ENCODE measurements at places on chromosomes 2 and 18.

- DNase-seq = no peak
These were observed 239.9 kb downstream of the ZNF516 start for GRCh38 chr18:76255070-76255683.

- no peak for DNase-seq
These were observed 143.0 kb downstream of the ARL6IP6 start for GRCh38 chr2:152861349-152861942.

DNA sequence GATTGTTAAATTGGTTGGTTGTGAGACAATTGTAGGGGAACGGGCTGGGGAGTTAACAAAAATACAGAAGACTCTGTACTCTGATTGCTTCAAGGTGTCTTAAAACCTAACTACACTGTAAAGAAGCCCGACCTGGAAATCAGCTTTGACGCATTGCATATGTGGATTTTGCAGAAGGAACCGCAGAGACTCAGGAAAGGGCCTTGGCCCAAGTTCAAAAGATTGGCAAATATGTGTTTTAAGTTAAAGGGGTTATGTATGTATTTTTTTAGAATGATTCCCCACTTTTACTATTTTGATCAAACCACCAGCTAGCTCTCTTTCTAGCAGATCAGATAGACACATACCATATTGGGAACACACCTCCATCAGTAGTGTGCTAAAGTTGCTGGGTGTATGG, 18.0 kb upstream of the EDAR start:
- no peak for DNase-seq

GRCh38 chr18:58552896-58553295, 76.0 kb downstream of the ALPK2 start:
- DNase-seq = no peak

- DNase-seq = no peak
These were observed 96.3 kb upstream of the B3GNT2 start for GRCh38 chr2:62099523-62100175.

DNA sequence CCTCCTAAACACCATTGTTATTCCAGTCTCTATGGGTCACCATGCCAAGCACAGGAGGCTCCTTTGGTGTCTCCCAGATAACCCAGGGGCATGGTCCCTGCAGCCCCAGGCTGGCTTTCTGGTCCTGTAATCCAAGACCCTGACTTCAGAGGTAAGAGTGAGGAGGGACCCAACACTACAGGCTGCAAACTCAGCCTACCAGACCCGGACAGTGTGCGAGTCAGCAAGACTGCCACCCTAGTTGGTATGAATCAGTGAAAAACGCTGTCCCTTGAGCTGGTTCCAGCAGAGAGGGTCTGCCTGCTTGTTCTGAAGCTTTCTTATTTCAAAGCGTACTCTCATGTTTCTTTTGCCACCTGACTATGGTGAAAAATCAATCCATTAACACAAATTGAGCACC, 47.6 kb upstream of the ZFP36L2 start:
- DNase-seq = no peak

- DNase-seq = no peak
These were observed 75.3 kb upstream of the NPAS2 start for GRCh38 chr2:100744589-100744988.

DNA sequence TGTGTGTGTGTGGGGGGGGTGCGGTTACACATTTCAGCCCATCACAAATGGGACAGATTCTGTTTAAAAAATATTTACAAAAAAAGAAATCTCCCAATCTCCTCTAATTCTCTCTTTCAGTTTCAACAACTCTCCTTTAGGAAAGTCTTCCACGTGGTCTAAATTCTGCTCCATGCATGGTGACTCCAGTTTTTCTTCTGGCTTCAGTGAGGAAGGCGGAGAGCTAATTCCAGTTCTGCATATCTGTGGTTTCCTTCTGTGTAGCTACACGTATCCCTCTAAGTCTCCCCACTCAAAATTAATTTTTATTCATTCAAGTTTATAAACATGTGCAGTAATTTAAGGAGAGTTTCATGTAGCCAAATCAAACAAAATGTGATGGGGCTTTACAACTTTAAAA, 111.6 kb downstream of the SLC4A3 start:
- DNase-seq = no peak

GRCh38 chr2:77458216-77458615, 64.0 kb downstream of the LRRTM4 start:
- no peak for DNase-seq

GRCh38 chr18:33470216-33470615, 29.7 kb upstream of the CCDC178 start:
- no peak for DNase-seq

GRCh38 chr2:159616286-159616701, at the start of gene BAZ2B:
Gene BAZ2B, minus strand, starts transcription at chr2:159616548. Its CDS starts 137,829 bp downstream, at chr2:159478719.
- DNase-seq = no peak

- DNase-seq = no peak
These were observed 319.7 kb downstream of the LPIN1 start for GRCh38 chr2:12066116-12066515.

GRCh38 chr2:181461056-181461997, 4.1 kb downstream of the ITGA4 start:
- DNase-seq = peak; percentile 1

- DNase-seq = no peak
These were observed 315.2 kb upstream of the CHAC2 start for GRCh38 chr2:53452400-53452799.

DNA sequence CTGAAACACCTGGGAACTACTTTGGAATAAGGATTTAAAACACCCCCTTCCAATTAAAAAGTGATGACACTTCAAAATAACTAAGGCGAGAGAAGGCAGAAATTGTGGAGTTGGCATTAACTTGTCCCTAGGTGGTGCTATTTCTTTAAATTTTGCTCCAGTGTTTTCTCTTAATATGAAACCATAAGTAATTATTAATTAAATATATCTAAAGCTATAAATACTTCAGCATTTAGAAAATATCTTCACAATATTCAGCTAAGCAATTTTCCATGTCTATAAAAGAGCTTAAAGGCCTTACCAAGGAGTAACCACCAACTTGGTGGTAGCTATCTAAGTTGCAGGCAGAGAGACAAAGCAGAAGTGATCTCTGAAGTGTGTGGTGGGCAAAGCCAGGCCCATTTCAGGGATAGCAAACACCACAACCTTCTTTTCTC, 186.8 kb upstream of the PGAP1 start:
- no peak for DNase-seq

GRCh38 chr18:34890486-34891085, 150.6 kb upstream of the MAPRE2 start:
- no peak for DNase-seq

- DNase-seq = no peak
These were observed 2.2 kb downstream of the DNER start for GRCh38 chr2:229712136-229712535.

DNA sequence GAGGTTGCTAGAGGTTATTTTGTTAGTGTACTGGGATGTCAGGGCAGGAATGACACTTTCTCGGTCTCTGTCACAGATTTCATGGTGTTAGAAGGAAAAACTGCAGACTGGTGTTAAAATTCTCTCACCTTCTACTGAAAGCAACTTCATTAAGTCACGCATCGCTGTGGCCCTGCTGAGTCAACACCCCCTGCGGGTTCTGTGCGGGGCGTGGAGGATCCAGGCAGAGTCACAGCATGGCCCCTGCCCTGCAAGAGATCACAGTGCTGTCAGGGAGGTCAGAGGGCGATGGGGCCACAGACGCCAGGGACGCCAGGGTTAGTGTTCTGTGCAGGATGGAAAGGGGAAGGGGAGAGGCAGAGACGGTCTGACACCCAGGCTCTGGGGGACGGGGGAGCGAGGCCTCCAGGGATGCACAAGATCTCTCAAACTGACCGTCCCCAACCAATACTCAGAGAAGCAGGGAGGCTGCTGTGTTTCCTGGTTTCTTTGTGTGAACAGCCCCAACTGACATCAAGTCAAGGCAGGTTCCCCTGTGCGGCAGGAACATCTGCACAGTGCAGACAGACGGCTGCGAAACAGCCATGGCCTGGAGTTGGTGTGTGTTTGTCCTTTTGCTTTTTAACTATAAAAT, 354.9 kb upstream of the SALL3 start:
- DNase-seq = no peak

DNA sequence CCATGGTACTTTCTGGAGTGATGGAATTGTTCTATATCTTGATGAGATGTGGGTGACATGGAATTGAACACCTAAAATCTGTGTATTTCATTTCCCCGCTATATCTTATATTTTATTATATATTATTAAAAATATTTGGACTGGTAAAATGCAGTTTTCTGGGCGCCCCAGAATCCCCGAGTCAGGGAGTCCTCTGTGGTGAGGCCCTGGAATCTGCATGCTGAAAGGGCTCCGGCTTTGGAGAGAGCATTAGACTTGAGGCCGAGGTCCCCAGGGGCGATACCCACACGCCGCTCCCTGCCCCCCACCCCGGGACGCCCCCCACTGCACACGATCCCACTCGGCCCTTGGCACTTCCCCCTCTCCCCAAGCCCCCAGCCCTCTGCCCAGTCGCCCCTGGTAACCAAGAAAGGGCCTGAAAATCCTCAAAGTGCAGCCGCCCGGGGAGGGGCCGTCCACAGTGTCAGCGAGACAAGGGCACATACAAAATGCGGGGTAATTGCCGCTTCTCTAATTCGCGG, 126.0 kb downstream of the ZFP36L2 start:
- no peak for DNase-seq

DNA sequence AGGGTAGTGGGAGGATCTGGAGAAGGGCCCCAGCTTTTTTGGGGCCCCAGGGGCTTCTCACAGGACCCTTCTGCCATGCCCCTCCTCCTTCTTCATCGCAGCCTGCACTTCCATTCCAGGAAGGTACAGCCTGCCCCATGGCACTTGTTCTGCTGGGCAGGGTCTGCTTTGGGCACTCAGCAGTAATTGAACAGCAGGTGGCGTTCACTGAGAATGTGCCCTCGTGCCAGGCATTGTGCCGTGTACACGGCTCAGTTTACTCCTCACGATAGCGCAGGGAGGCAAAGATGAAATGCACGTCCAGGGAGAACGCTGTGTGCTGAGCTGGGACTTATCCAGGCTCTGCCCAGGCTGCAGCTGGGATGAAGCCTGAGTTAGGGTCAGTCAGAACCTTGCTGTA, 54.8 kb upstream of the ASB18 start:
- DNase-seq = no peak

DNA sequence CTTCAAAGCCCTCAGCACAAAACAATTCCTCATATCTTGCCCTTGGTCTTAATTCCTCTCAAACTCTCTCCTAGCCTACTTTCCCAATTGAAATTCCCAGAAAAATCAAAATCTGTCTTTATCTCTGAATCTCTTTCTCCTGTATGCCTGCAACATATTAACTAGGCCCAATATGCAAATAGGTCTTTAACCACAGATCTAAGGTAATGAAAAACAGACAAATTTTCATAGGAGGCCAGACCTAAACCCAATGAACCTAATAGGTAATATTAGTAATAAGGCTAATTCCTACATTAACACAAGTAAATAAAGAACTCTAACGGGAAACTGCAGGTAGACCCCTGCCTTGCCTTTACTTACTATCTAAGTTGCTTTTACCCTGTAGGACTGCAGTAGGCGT, 41.4 kb downstream of the WDR33 start:
- DNase-seq = no peak

Measured in stimulated activated CD4-positive, alpha-beta T cell treated with anti-CD3 and anti-CD28 coated beads, Interleukin-12 subunit alpha, Interleukin-12 subunit beta, amount 100 ng/mL, for 4 hours (primary cell).